Activated CD4-positive, alpha-beta memory T cell treated with anti-CD3 and anti-CD28 coated beads, Interleukin-2, amount 10 ng/mL, durations not matched to agents 7 days and 5 days (primary cell): ENCODE measurements at places on chromosomes 3 and 15.

DNA sequence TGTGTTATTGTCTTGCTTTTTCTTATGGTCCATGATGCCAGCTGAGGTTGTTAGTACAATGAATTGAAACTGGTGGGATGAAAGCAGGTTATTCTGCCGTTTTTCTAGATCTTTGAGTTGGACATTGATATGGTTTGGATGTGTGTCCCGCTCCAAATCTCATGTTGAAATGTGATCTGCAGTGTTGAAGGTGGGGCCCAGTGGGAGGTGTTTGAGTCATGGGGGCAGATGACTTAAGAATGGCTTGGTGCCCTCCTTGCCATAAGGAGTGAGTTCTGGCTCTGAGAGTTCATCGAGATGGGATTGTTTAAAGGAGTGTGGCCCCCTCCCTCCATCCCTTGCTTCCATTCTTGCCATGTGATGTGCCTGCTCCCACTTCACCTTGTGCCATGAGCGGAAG is 80.3 kb upstream of the PIAS1 start:
- H3K27ac ChIP-seq: no peak overlapping the region
- H3K4me3 ChIP-seq: no peak overlapping the region
- no peaks in the 10 kb centered on the region for H3K4me1 ChIP-seq
- H3K36me3 ChIP-seq: no peaks in the 10 kb centered on the region
- peaks cover 21% of the 10 kb centered on the region for H3K27me3 ChIP-seq

- no peaks in the 10 kb centered on the region for H3K36me3 ChIP-seq
- H3K4me3 ChIP-seq: no peak overlapping the region
- DNase-seq: no peak
- no peak overlapping the region for H3K27ac ChIP-seq
- H3K4me1 ChIP-seq: no peaks in the 10 kb centered on the region
Measured at GRCh38 chr15:65091946-65092770, 15.6 kb downstream of the KBTBD13 start.

- peaks cover 15% of the 10 kb centered on the region for H3K4me1 ChIP-seq
- H3K36me3 ChIP-seq: no peaks in the 10 kb centered on the region
- H3K4me3 ChIP-seq: no peak overlapping the region
- no peaks in the 10 kb centered on the region for H3K27me3 ChIP-seq
Measured at GRCh38 chr3:113769551-113769950, 22.7 kb downstream of the ATP6V1A start.

GRCh38 chr3:180048840-180049239 is 12.1 kb upstream of the PEX5L start:
- H3K27ac ChIP-seq: no peak overlapping the region
- no peak overlapping the region for H3K4me3 ChIP-seq
- H3K27me3 ChIP-seq: no peaks in the 10 kb centered on the region
- H3K36me3 ChIP-seq: no peaks in the 10 kb centered on the region
- no peak for DNase-seq

DNA sequence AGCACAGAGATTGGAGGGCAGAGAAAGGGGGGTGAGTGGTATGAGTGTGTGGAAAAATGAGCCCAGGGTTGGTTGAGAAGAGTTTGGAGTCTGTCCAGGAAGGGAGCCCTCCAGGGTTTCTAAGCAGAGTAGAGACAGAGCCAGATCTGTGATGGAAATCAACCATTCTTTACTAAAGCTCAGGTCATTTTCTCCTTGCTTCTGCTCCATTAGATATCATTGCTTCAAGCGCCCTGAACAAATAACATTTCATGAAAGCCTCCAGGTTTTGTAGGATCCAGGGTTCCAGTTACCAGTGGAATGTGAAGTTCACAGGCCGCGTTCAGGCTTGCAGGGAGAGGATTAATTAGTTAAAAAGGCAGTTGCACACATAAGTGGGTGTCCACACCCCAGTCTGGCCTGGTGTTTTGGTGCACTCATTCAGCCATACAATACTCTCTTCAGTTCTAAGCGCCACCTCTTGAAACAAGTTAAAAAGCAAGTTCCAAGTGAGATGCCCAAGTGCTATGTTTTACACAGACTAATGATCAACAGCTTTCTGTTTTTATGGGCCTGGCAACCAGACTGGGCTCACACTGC is 16.4 kb upstream of the BOC start:
- no peak overlapping the region for H3K4me3 ChIP-seq
- H3K36me3 ChIP-seq: no peaks in the 10 kb centered on the region
- no peak for DNase-seq
- H3K4me1 ChIP-seq: no peaks in the 10 kb centered on the region
- no peak overlapping the region for H3K27ac ChIP-seq

DNA sequence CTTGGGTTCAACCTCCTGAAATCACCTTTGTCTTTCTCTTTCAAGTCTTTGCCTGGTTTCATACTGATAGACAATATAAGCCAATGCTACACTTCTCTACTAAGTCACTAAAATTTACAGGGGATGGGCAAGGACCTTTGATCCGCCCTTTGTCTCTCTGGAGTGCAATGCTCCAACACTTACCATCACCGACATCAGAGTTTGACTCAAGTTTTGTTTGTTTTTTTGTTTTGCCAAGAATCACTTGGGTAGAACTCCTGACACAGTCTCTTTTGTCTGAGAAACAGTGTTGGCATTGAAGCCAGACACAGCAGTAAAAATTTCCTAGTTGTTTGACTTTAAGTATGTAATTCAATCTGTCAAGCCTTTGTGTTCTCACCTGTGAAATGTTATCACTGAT is 29.3 kb downstream of the NFKBIZ start:
- peaks cover 3% of the 10 kb centered on the region for H3K27me3 ChIP-seq
- H3K4me1 ChIP-seq: no peaks in the 10 kb centered on the region
- DNase-seq: no peak
- H3K36me3 ChIP-seq: no peaks in the 10 kb centered on the region

- no peaks in the 10 kb centered on the region for H3K4me1 ChIP-seq
- H3K27ac ChIP-seq: no peak overlapping the region
- H3K27me3 ChIP-seq: no peaks in the 10 kb centered on the region
- H3K4me3 ChIP-seq: no peak overlapping the region
- no peaks in the 10 kb centered on the region for H3K36me3 ChIP-seq
Measured at GRCh38 chr3:118536764-118537163, 497.9 kb downstream of the IGSF11 start.

DNA sequence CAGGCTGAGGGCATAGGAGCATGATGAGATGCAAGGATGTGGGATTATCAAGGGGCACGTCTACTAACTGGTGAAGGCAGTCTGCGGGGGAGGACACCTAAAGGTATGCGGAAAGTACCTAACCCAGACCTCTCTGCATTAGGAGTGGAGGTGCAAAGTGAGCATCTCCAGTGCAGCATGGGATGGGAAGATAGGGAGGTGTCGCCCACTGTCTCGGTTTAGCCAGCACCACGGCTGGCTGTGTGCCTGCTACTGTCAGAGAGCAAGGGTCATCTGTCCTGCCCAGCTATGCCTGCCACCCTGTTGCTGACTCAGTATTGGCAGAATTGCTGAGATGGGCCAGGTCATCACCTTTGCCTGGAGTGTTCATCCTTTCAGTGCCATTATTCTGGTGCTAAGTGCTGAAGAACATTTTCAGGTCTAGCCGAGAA is 40.1 kb downstream of the OXNAD1 start:
- peak; percentile 36 for DNase-seq
- H3K4me1 ChIP-seq: peaks cover 94% of the 10 kb centered on the region
- H3K27me3 ChIP-seq: no peaks in the 10 kb centered on the region
- peak overlapping the region; percentile 58 for H3K27ac ChIP-seq
